Kidney capillary endothelial cell (primary cell): ENCODE measurements at places on chromosomes 12 and 14.
A peak's percentile ranks its signal among the peaks of the same experiment; 100 is the strongest.

GRCh38 chr14:66293533-66294105 lies 192.6 kb upstream of the CCDC196 start:
- DNase-seq = no peak

GRCh38 chr12:3005736-3006135 lies 46.5 kb downstream of the TEAD4 start:
- DNase-seq = no peak

DNA sequence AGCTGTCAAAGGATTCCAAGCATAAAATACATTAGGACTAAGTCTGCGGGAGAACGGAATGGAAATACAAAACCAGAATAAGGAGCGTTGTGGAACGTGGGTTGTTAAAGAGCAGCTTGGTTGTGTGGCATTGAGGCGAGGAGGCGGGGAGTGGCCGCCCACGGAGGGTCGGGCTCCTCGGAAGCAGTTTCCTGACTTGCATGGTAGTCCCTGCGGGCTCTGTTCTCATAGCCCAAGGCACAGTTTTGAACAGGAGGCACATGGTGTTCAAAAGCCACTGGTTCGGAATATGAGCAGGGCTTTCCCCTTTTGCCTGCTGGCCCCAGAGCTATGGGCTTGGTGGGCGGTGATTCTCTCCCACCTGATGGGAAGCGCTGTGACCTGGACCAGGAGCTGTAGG lies 12.2 kb downstream of the DDX51 start:
- no peak for DNase-seq

- DNase-seq = no peak
Measured at GRCh38 chr12:97821806-97822205, 359.2 kb downstream of the RMST start.

GRCh38 chr12:65725376-65725775 lies 98.9 kb upstream of the HMGA2 start:
- no peak for DNase-seq

- peak; percentile 77 for DNase-seq
Measured at GRCh38 chr12:57865084-57865751, 18.7 kb upstream of the CTDSP2 start.

GRCh38 chr14:105255021-105255507 lies 6.7 kb downstream of the BTBD6 start:
- no peak for DNase-seq

GRCh38 chr14:67413806-67414769 lies 2.1 kb upstream of the PLEK2 start:
- DNase-seq = peak; percentile 100

DNA sequence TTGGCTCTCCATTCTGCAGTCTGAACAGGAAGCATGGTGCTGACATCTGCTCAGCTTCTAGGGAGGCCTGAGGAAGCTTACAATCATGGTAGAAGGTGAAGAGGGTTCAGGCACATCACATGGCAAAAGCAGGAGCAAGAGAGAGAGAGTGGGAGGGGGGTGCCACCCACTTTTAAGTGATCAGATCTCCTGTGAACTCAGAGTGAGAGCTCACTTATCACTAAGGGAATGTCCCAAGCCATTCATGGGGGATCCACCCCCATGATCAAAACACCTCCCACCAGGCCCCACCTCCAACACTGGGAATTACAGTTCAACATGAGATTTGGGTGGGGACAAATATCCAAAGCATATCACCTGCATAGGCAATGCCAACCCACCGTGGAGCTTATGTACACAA lies 9.8 kb upstream of the GNG2 start:
- no peak for DNase-seq

- no peak for DNase-seq
Measured at GRCh38 chr14:72479461-72479931, 414.4 kb downstream of the DPF3 start.

- DNase-seq = no peak
Measured at GRCh38 chr14:93528884-93529558, 98.3 kb downstream of the UNC79 start.

DNA sequence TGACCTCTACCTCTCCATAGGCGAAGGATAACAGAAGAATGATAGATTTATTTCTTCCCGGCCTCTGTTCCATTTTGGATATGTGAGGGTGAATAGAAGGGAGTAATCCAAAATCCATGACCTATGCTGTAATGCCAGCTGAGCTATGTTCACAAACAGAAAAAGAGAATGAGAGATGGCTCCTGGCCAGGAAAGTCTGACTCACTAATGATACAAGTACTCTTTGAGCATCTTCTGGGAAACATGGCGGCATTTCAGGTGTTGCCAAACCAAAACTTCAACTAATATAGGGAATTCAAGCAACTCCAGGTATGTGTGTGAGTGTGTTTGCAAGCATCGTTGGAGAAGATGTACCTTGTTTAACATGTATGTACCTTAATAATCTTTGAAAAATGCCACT lies 55.1 kb downstream of the MED13L start:
- no peak for DNase-seq

- DNase-seq = no peak
Measured at GRCh38 chr14:89422181-89422951, 5.3 kb upstream of the FOXN3 start.

- no peak for DNase-seq
Measured at GRCh38 chr14:74647061-74647677, 35.1 kb upstream of the LTBP2 start.

GRCh38 chr12:91561301-91561957 lies 378.8 kb upstream of the DCN start:
- DNase-seq = no peak

GRCh38 chr12:30991466-30991865 lies 64.9 kb downstream of the TSPAN11 start:
- DNase-seq = no peak

- no peak for DNase-seq
Measured at GRCh38 chr14:69259527-69260189, at the start of gene GALNT16. TSS of gene GALNT16 (plus strand) at chr14:69260158. CDS start at chr14:69260291, 133 bp downstream.

DNA sequence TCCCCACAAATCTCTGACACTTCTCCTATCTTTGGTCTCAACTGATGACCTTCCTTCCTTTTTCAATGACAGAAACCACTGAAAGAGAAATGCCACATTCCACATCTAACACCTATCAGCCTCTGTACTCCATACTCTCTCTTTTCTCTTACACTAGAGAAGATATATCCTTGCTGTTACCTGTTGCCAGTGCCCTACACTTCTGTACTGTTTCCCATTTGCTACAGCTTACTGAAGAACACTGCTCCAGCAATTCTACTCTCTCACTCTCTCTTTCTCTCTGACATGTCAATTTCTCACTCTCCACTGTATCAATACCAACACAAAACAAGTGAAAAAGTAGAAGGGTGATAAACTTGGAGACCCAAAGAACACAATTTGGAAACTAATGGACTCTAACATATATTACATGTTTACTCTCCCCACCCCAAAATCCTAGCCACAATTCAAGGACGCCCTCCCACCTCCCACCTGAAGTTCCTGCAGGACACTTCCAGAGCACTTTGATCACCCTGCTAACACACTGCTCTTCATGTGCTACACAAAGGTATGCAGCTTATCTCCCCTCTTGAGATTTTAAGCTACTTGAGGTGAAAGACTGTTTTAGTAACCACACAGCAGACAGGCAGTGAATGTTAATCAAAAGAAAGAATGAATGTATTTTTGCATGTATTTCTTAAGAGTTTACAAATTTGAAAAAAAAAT lies 95.0 kb downstream of the MED13L start:
- DNase-seq = no peak

DNA sequence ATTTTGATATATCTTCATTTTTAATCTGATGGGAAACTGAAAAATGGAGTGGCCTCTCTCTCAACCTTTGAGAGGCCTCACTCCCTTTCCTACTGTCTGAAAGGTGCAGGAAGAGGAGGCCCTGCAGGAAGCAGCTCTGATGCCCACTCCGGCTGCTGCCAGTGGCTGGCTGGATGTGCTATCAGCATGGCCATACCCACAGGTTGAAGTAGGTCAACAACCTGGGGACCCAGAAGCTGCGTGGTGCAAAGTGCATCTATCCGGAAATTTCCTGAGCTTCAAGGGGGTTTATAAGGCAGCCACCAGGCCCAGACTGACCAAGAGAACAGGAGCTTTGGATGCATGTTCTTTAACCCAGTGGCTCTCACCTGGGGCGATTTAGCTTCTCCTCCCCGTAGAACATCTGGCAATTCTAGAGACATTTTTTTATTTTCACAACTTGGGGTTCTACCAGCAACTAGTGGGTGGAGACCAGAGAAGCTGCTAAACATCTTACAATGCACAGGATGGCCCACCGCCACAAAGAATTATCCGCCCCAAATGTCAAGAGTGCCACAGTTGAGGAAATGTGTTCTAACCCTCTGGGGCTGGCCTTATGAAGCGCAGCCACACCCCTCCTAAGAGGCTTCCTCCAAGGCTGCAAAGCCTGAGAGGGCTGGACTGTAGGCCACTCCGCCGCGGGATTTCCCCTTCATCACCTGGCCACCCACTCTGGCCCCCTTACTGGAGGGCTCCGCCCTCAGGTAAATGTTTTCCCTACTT lies 8.2 kb upstream of the BATF start:
- no peak for DNase-seq

GRCh38 chr12:67681105-67681778 lies 32.7 kb downstream of the DYRK2 start:
- no peak for DNase-seq

GRCh38 chr12:49232940-49233841 lies 31.7 kb upstream of the TUBA1C start:
- DNase-seq = peak; percentile 50

GRCh38 chr14:76339728-76340615 lies 36.0 kb upstream of the ESRRB start:
- DNase-seq = no peak

DNA sequence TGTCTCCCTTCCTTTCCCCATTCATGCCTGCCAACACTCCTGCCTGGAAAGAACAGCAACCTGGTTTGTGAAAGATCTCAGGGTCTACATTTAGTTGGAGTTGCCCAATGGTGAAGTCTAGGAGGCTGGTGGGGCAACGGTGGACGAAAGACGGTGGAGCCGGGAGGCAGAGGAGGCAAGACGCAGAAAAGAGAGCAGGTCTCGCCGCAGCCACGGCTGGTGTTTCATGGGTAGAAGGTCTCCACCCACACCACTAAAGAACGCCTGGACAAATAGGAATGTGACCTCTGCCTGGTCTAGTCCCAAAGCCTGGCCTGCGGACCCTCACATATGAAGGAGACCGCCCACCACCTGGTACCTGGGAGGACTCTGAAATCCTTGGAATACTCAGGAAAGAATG lies 185.6 kb downstream of the ALG10 start:
- no peak for DNase-seq

DNA sequence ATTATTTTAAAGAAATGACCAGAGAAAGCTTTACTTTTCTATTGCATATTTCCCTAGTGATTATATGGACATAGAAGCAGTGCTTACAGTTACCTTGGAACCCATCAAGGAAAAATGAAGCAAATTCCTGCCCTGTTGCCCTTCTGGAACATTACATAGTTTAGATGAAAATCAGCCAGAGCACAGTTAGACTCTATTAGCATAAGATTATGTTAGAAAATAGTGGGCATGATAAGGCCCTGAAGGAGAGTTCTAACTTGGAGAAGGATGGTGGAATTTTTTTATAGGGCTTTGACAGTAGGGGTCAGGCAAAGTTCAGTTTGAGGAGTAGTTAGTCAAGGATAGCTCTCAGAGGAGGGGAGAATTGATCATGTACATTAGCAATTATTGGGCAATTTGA lies 74.3 kb downstream of the FUT8 start:
- no peak for DNase-seq

DNA sequence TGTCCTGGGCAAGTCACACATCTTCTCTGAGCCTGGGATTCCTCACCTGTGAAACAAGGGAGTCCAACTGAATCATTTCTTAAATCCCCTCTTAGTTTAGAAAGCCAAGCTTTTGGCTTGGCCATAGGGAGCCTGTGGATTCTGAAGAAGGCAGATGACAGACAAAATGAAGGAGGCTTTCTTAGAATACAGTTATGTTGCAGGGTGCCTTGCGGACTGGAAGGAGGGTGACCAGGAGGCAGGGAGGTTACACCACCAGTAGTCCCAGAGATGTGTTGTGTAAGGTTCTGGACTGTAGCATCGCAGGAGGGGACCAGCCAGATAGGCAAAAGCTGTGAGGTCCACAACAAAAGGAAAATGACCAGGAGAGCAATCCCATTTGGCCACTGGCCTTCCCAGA lies 8.2 kb upstream of the ACVR1B start:
- DNase-seq = no peak

DNA sequence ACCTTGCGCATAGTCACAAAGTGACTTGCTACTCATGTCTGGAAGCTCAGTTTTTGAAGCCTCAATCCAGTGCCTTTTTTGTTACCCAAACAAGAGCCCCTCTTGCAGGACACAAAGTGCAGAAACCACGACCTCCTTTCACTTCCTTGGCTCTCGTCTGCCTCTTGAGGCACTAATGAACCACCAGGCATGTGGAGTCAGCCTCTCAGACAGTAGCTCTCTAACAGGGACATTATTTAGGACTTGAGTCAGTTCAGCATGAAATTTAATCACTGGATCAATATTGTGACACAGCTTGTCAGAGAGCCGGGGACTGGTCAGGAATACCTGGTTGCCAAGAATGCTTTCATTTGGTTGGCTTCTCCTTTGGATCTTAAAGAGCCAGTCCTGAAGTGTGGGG lies 46.7 kb downstream of the HSPB8 start:
- DNase-seq = no peak

- DNase-seq = no peak
Measured at GRCh38 chr12:28582672-28583376, 392.6 kb downstream of the CCDC91 start.

GRCh38 chr12:15829949-15830348 lies 40.8 kb upstream of the EPS8 start:
- no peak for DNase-seq

- DNase-seq = peak; percentile 62
Measured at GRCh38 chr14:71855399-71856036, 76.7 kb upstream of the RGS6 start.

DNA sequence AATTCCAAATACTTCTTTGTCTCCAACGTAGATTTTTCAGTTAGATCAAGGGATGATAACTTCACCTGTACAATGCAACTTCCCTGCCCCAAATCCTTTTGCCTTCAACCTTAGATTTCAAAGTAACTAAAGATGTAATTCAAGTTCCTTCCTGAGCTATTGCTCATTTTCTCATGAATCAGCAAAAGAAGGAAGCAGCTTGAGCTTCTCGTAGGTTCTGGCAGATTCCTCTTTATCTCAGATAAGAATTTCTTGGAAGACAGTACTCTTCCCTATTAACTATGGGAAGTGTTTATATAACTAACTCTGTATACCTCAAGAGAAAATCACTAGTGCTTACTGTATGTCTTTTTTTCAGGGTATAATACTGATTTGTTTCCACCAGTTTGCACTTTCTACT lies 203.8 kb downstream of the RASSF9 start:
- peak; percentile 22 for DNase-seq

DNA sequence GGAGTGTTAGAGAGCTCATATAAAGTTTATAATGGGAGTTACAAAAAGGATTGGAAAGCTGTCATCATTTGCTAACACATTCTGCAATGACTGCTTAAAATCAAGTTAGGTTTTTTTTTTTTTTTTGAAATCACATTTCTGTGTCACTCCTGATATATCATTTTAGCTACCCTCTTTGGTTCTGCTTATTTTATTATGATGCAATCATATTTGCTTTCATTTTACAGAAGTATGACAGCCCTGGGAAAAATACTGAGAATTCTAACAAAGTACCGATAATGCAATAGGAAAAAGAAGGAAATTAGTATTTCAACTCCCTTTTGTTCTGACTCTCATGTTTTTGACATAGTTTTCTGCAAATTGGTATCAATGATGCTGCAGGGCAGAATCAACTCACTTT lies 71.6 kb upstream of the MDGA2 start:
- DNase-seq = no peak
